H1 (cell line): ENCODE measurements at places on chromosomes 4 and X. TPM values are rescaled to one million over a fixed set of nuclear protein-coding genes. Genes with fewer than 3 reads are reported as not detected.

DNA sequence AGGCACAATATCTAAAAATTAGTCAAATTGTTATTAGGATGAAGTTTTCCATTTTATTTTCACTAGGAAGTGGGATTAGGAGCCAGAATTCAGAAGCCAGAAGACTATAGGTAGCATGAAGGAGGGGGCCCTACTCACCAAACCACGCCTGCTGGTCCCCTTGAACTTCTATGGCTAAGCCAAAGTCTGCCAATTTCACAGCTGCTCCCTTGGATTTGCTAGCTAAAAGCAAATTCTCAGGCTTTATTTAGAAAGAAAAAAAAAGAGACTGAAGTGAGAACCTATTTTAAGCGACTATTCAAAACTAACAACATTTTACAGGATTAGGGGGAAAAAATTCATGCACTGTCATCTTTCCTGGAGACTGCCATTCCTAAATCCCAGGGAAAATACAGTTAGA, 224.3 kb downstream of the CAMK2D start:
- DNase-seq: no peak

- no peak for DNase-seq
Observed at GRCh38 chr4:21979196-21979595, 30.6 kb upstream of the KCNIP4 start.

Gene GUF1
- total RNA-seq: 29.9 and 30.6 TPM in 2 replicates

Gene ZCCHC12
- total RNA-seq: 0.84 and 1.3 TPM in 2 replicates

GRCh38 chr4:117515921-117516320, 430.5 kb upstream of the TRAM1L1 start:
- DNase-seq: no peak

DNA sequence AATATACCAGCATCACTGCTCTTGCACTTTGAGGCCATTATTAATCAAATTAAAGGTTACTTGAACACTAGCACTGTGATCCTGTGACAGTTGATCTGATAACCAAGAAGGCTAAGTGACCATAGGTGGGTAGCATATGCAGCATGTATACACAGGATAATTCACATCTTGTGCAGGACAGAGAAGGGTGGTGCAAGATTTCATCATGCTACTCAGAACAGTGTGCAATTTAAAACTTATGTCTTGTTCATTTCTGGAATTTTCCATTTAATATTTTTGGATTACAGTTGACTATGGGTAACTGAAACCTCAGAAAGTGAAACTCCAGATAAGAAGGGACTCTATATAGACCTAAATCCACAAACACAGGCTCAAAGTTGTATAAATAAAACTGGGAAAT, 78.2 kb upstream of the PDE5A start:
- DNase-seq: no peak

- DNase-seq: no peak
Observed at GRCh38 chr4:95596676-95597075, 47.9 kb upstream of the UNC5C start.
